ENCODE measurements at places on chromosomes 1 and 21. TPM values are rescaled to one million over a fixed set of nuclear protein-coding genes. Genes with fewer than 3 reads are reported as not detected.

Gene SH2D2A
- total RNA-seq, result 0.69 TPM

DNA sequence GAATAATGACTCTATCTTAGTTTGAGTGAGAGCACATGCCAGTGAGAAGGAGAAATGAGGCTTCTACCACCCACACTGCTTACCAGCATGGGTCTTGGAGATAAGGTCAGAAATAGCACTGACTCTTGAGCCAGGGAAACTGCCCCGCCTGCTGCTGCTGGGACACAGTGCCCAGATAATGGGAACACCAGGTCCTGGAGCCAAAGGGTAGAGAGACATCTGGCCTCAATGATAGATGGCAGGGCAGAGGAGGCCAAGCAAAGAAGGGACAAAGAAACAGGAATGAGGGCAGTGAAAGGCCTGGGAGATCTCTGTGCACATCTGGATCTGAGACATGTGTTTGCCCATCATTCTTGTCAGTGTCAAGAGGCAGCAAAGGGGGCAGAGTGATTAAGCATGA lies 97.4 kb downstream of the MIS18A start:
- no peak overlapping the region for H3K4me3 ChIP-seq
- H3K4me1 ChIP-seq, result no peaks in the 10 kb centered on the region
- no peaks in the 10 kb centered on the region for H3K27me3 ChIP-seq
- no peaks in the 10 kb centered on the region for H3K36me3 ChIP-seq
- no peak for DNase-seq

Gene RBM11
- 0.15 TPM for total RNA-seq

GRCh38 chr1:203448521-203449061 lies 27.0 kb upstream of the PRELP start:
- H3K4me3 ChIP-seq, result no peak overlapping the region
- H3K27ac ChIP-seq, result no peak overlapping the region
- H3K36me3 ChIP-seq, result no peaks in the 10 kb centered on the region
- no peaks in the 10 kb centered on the region for H3K4me1 ChIP-seq

Gene CELA3B
- 3.4 TPM for total RNA-seq

DNA sequence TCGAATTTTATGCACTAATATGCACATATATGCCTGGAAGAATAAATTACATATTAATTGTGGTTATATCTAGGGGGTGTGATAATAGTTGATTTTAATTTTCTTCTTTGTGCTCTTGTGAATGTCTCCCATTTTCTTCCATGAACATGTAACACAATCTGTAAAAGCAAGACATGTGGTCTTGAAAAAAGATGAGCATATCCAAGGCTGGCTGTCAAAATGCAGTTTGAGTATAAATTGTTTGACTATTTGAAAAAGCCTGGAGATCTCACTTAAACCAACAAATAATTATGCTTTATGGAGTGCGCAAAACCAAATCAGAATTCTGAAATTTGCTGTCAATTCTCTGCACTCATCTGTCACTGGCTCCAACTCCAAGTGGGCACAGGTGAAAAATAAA lies 143.9 kb downstream of the HMGB4 start:
- H3K27me3 ChIP-seq, result no peaks in the 10 kb centered on the region
- no peak overlapping the region for H3K27ac ChIP-seq
- no peak overlapping the region for H3K4me3 ChIP-seq
- H3K4me1 ChIP-seq, result no peaks in the 10 kb centered on the region
- no peaks in the 10 kb centered on the region for H3K36me3 ChIP-seq

GRCh38 chr1:181108304-181108867 lies 19.9 kb downstream of the IER5 start:
- peak overlapping the region; percentile 42 for H3K27ac ChIP-seq
- peaks cover 60% of the 10 kb centered on the region for H3K4me1 ChIP-seq
- no peaks in the 10 kb centered on the region for H3K27me3 ChIP-seq
- no peaks in the 10 kb centered on the region for H3K36me3 ChIP-seq

GRCh38 chr1:35173491-35173890 lies 19.5 kb downstream of the SFPQ start:
- H3K27me3 ChIP-seq, result no peaks in the 10 kb centered on the region
- H3K4me3 ChIP-seq, result no peak overlapping the region
- H3K36me3 ChIP-seq, result peaks cover 26% of the 10 kb centered on the region
- DNase-seq, result no peak
- H3K4me1 ChIP-seq, result no peaks in the 10 kb centered on the region

Gene CELF3
- total RNA-seq, result not detected

GRCh38 chr1:101238681-101239094 lies 1.9 kb downstream of the S1PR1 start:
- no peak overlapping the region for H3K27ac ChIP-seq
- peaks cover 5% of the 10 kb centered on the region for H3K27me3 ChIP-seq
- H3K36me3 ChIP-seq, result no peaks in the 10 kb centered on the region
- H3K4me3 ChIP-seq, result no peak overlapping the region
- peak; percentile 52 for DNase-seq

GRCh38 chr21:35309316-35309715 lies 260.2 kb upstream of the RUNX1 start:
- no peaks in the 10 kb centered on the region for H3K36me3 ChIP-seq
- H3K27ac ChIP-seq, result no peak overlapping the region
- no peaks in the 10 kb centered on the region for H3K27me3 ChIP-seq
- H3K4me3 ChIP-seq, result no peak overlapping the region
- DNase-seq, result no peak

Gene CA14
- total RNA-seq, result not detected

GRCh38 chr1:157819896-157820295 lies at the start of gene FCRL1:
TSS of gene FCRL1 (minus strand) at chr1:157820120. CDS start at chr1:157820037, 83 bp downstream.
- no peak for DNase-seq
- no peak within 1 kb of the TSS for H3K27ac ChIP-seq
- H3K36me3 ChIP-seq, result no peaks in the 10 kb centered on the region
- no peaks in the 10 kb centered on the region for H3K27me3 ChIP-seq
- no peaks in the 10 kb centered on the region for H3K4me1 ChIP-seq
